ELR (cell line): ENCODE measurements at places on chromosomes 5 and 9.

GRCh38 chr9:16100537-16101091 lies 547.8 kb downstream of the CCDC171 start:
- no peak for DNase-seq

GRCh38 chr5:54719384-54720283 lies 202.1 kb downstream of the SNX18 start:
- DNase-seq, result peak; percentile 61

- peak; percentile 88 for DNase-seq
These were observed 6.3 kb downstream of the PDE6A start for GRCh38 chr5:149938279-149938678.

DNA sequence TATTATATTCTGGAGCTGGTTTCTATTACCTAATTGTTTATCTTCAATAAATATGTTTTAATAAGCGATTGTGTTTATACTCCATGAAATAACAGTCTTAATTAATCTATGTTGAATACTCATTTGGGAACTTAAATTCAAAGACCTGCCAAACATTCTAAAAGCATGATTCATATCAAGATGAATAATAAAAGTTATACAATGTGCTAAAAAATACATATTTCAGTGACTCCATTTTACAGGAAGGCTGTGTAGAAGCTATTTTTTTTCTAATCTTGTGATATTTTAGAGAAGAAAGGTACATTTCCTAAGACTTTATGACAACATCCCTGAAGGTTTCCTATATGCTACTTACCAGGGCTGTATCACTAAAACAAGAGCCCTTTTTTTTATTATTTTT lies 417.9 kb downstream of the NFIB start:
- no peak for DNase-seq

DNA sequence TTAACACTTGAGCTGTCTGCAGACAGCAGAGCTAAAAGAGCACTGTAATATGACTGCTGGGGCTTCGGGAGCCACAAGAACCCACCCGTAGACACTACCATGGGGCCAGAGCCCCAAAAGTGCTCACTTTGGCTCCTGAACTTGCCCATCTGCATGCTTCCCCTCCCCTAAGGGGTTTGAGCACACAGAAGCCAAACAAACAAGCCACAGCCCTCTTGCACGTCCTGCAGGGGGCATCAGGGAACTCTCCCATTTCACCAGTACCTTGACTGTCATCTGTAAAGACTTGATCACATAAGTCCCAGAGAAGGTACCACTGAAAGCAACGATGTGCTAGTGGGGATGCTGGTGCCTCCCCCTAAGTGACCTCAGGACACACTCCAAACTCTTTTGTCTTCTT lies 681.8 kb downstream of the SEMA5A start:
- peak; percentile 64 for DNase-seq

GRCh38 chr5:89596821-89597220 lies 713.8 kb upstream of the MEF2C start:
- no peak for DNase-seq

GRCh38 chr5:18375641-18376040 lies 741.4 kb downstream of the TAF11L14 start:
- DNase-seq, result no peak

DNA sequence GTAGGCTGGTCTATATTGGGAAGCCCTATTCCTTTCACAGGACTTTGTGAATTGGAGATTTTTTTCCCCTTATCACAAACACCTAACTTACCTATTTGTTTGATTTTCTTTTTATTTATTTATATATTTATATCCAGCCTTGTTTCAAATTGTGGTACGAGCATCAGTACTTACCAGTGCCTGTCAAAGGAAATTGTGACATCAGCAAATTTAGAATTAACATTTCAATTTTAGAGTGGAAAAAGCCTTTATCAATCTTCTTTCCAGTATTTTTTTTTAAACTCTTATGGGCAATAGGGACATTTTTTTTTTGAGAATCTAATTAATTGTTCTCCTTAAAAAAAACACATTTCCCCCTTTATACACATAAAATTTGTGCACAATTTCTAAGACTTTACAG lies 790.2 kb downstream of the PRELID2 start:
- DNase-seq, result no peak

- DNase-seq, result no peak
These were observed 31.1 kb downstream of the MEGF9 start for GRCh38 chr9:120683150-120683549.

- DNase-seq, result peak; percentile 84
These were observed at the start of gene TMED9 for GRCh38 chr5:177592010-177592834. TMED9 (plus strand) TSS chr5:177592203; CDS start chr5:177592215, 12 bp downstream.

DNA sequence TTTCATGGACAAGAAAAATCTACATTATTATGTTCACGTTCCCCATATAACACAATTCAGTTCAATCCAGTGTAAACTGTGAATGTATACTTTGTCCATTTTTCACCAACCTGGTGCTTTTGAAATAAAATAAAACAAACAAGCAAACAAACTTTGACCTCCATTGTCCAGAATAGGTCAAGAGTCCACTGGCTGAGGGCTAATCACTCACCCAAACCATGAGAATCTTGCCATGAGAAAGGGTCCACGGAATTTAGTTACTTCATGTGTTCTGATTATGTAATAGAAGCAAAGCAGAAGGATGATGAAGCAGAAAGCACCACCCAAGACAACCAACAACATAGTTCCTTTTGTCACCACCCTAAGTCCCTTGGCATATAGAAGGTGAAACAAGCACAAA lies 28.7 kb downstream of the DIAPH1 start:
- no peak for DNase-seq

DNA sequence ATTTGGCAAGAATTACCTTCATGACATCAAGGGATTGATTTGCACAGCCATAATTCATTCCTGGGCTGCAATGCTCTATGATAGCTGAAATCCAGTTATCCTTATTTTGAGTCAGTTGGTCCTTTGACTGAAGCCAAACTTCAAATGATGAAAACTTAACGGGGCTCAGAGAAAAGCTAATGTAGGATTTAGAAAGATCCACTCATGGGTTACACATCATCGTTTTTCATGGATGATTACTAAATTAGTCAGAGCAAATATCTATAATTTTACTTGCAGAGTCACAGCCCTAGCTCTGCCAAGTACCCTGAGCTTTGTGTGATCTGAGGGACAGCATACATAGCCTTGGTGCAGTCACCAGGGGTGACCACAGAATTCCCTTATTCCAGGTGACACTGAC lies 27.3 kb upstream of the MUSK start:
- DNase-seq, result peak; percentile 88

DNA sequence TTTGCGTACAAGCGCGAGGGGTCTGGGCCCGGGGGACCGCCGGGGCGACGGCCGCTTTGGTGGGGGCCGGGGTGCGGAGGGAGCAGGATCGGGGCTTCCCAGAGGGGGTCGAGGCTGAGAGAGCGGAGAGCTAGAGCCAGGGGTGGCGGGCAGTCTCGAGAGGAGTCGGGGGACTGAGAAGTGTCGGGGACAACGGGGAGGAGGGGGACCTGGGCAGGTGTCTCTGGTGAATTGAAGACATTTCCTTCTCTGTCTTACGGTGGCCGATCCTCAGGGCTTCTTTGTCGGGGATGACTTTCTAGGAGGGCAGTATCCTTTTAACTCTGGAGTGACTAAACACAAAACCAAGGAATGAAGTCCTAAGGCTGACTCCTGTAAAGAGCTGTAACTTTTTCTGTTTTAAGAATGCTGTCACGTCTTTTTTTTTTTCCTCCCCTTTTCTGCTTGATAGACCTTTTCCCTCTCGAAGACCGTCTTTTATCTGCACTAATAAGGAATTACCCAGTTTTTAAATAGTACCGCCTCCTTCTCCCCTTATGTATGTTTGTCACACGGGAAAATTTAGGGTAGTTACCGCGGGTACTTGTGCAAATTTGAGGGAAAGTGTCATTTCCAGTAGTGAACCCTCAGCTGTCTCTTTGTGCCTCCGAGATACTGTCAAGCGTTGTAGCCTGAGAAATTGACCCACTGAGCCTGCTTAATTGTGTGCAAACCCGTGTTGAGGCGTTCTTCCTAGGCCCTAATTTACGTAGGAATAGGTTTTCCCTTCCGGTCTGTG lies 822 bp downstream of the DENND4C start:
- peak; percentile 57 for DNase-seq

DNA sequence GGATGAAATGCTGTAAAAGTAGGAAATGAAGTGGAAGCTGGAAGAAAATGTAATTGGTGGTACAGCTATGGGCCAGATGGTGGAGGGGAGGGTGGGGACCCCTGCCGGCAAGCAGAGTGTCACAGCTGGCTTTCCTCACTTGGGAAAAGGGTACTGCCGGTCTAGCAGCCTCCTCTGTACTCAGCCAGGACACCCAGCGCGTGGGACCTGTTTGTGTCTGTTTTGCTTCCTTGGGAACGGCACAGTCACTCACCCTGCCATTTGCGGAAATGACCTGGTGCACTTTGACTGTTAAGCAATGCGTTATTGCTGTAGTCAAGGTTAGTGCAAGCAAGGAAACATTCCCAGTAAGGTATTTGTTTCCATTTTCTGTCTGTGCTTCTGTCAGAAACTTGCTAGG lies 10.1 kb downstream of the TMEM252 start:
- DNase-seq, result no peak

GRCh38 chr5:177607452-177608192 lies 7.7 kb downstream of the B4GALT7 start:
- peak; percentile 81 for DNase-seq

- DNase-seq, result peak; percentile 12
These were observed 135.6 kb upstream of the PPP1R26 start for GRCh38 chr9:135343837-135344522.

- no peak for DNase-seq
These were observed 50.3 kb downstream of the COL5A1 start for GRCh38 chr9:134691695-134692572.

DNA sequence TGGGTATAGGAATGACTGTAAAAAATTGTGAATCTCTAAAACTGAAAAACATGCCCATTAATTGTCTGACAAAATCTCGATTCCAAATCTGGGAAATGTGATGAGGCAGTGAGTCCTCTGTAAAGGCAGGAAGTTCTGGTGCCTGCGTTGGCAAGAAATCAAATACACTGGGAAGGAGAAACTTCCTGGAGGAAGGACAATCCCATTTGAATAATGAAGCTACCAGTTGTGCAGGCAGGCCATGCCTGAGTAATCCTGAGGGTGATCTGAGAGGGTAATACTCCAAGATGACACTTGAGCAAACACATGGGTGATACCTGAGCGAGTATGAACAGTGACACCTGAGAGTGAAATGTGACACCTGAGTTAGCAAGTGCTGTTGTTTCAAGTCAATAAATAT lies 49.7 kb downstream of the KIF24 start:
- DNase-seq, result peak; percentile 38

GRCh38 chr9:112348257-112349007 lies 15.0 kb upstream of the PTBP3 start:
- DNase-seq, result peak; percentile 90

DNA sequence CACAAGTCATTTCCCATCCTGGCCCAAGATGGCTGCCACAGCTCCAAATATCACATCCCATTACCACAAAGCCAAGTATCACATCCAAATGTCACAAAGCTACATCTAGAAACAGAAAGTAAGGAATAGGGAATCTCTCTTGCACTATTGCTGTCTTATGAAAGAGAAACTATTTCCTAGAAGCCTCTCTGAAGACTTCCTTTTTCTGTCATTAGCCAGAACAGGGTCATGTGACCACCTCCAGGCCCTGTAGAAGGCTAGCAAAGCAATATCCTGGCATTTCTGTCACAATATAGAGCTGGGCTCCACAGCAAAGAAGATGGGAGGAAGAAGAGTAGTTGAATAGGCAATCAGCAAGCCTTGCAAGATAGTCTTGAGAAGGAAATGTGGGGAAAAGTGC lies 99.2 kb downstream of the SH3TC2 start:
- no peak for DNase-seq

DNA sequence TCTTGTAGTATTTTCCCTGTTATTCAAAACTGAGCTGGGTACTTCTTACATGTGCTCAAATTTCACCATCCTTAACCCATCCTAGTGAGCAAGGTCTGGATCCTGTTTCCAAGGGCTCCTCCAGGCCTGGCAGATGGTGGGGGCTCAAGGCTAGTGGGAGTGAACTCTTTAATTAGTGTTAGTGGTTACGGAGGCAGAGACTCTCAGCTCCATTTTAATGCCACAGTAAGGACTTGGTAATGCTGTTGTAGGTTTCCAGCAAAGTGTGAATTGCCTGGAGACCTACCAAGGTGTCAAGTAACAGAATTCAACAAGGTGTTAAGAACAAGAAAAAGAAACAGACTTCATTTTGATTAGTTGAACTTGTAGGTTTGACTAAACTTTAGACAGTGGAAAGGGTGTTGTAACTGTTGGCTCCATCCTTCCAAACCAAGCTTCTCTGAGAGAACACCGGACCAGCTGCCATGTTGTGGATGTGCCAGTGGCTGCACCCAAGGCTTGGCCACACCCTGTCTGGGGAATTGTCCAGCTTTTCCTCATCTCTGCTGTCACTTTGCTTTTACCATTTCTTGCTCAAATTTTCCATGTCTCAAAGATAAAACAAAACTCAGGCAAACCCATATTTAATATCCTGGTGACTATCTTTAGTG lies 98.7 kb downstream of the ADCY2 start:
- DNase-seq, result no peak

DNA sequence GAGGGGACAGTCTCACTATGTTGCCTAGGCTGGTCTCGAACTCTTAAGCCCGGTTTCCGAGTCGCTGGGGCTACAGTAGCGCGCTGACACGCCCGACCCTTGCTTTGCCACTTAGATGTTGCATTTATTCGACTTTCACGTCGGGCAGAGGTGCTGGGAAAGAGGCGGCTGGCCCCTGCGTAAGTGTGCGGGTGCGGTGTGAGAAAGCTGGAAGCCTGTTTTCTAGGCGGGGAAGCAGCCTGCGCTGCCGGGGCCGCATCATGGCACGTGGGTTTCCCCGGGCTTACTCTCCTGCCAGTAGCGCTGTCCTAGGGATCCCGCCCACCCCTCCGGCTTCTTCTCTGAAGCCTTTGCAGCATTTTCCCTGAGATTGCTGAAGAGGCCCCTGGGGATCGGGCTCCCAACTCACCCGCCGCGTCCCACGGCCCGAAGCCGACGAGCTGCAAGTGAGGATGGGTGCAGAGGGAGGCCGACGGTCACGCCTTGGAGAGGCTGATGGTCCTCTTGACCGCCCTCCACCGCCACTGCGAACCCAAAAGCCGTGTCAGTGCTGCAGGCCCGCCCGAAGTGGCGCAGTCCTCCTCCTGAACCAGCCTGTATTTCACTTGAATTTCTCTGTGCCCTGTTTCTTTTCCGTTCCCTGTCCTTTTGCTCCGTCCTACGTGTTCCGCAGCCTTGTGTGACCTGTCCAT lies 5.8 kb upstream of the TRIM41 start:
- DNase-seq, result peak; percentile 72

DNA sequence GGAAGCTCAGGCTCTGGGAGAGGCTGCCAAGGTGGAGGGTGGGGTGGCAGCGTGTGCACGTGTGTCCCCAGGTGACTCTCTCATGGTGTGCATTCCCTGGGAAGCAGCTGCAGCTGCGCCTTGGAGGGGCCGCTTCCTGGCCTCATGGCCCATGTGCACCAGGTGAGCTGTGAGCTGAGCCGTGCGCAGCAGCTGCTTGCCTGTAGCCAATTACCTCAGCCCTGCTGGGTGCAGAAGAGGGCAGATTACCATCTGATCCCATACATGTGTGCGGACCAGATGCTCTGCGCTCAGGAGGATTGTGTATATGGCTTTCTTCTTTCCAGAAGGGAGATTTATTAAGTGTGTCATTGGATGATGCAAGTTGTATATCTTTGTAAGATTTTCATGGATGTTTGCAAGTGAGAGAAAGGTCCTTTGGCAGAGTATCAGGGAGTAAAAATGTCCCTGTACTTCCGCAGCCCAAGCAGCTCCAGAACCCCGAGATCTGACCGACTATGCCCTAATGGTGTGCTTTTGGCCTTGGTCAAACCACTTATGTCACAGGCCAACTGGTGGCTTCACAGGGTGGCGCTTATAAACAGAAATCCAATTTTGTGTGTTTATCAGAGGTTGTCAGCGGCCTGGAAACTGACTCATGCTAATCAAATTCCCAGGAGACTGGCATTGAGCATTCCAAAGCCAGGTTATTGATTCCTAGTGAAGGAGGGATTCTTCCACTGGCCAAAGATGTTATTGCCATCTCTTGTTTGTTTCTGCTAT lies 229.3 kb downstream of the GOLPH3 start:
- no peak for DNase-seq
